COLO829 (cell line): ENCODE measurements at places on chromosomes 3 and 15.
A peak's percentile ranks its signal among the peaks of the same experiment; 100 is the strongest.

DNA sequence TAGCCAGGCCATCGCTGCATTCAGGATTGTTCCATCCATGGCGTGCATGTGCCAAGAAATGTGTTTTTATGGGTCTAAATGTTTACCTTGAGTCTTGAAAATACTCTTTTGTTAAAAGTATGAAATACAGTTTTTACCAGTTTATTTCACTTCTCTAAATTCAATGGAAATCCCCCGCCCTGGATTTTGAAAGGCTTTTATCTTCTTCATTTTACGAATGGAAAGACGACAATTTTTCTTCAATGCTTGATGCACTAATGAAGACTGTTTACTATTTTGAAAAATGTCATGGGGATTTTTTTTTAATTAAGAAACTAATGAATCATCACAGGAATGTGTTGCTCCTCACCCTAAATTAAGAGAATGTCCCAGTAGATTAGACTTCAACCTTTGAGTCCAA lies 83.5 kb downstream of the FAM81A start:
- no peak for DNase-seq

- no peak for DNase-seq
Observed at GRCh38 chr15:53807501-53807900, 48.0 kb upstream of the WDR72 start.

- DNase-seq = peak; percentile 98
Observed at GRCh38 chr3:51982838-51983577, at the start of gene ACY1. Gene ACY1 (plus strand): TSS chr3:51983535. CDS start chr3:51984065, 530 bp downstream.

DNA sequence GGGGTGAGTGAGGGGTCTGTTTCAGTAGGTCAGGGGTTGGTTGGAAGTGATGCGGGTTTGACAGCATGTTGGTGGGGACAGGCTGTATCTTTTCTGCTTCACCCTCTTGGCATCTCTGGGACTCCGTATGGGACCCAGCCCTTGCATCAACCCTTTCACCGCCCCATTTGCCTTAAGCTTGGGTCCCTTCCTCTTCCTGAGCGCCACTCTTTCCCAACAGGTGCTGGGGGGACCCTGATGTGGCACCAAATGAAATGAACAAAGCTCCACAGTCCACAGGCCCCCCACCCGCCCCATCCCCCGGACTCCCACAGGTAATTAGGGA lies 1.1 kb downstream of the EIF4G1 start:
- DNase-seq = no peak

GRCh38 chr3:158167737-158168557 lies 58.1 kb downstream of the RSRC1 start:
- DNase-seq = peak; percentile 94

DNA sequence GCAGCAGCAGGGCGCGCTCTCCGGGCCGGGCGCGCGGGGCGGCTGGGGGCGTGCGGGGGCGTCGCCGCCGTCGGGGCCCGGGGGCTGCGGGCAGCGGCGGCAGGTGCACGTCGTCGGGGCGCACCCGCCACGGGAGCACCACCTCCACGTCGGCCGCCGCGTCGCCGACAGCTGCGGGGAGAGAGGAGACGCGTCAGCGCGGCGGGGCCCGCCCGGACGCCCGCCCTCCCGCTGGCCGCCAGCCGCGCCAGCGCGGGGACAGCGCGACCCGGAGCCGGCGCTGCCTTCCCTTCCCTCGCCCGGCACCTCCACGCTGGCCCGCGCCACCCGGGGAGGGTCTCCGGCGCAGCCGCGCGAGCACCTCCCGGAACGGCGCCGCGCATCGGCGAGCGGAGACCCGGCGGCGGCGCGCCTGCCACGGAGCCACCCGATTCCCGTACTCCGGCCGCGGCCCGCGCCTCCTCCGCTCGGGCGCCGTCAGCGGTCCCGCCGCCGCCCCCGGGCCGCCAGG lies 481 bp downstream of the ADAMTS17 start:
- DNase-seq = no peak

- no peak for DNase-seq
Observed at GRCh38 chr3:60598671-60599070, 652.6 kb downstream of the FHIT start.

DNA sequence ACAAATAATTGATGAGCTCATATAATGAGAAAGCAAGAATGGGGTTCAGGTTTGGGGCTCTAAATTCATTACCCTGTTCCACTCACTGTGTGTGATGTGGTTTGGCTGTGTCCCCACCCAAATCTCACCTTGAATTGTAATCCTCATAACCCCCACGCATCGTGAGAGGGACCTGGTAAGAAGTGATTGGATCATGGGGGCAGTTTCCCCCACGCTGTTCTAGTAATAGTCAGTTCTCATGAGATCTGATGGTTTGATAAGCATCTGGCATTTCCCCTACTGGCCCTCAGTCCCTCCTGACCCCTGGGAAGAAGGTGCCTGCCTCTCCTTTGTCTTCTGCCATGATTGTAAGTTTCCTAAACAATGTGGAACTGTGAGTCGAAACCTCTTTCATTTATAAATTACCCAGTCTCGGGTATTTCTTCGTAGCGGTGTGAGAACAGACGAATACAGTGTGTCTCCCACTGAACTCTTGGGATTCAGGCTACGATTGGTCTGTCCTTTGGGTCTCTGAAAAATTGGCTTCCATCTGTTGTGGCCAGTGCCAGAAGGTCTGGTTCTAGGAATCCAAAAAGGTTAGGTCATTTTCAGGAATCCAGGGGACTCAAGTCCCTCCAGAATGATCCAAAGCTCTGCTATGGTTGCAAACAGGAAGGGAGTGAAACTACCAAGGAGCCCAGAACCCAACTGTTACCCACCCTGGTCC lies 87.7 kb downstream of the XXYLT1 start:
- DNase-seq = no peak

GRCh38 chr3:43960448-43960840 lies 269.7 kb downstream of the ABHD5 start:
- no peak for DNase-seq

- DNase-seq = no peak
Observed at GRCh38 chr3:151567477-151567876, 106.6 kb upstream of the IGSF10 start.
